ENCODE measurements at places on chromosomes 5 and 9.

DNA sequence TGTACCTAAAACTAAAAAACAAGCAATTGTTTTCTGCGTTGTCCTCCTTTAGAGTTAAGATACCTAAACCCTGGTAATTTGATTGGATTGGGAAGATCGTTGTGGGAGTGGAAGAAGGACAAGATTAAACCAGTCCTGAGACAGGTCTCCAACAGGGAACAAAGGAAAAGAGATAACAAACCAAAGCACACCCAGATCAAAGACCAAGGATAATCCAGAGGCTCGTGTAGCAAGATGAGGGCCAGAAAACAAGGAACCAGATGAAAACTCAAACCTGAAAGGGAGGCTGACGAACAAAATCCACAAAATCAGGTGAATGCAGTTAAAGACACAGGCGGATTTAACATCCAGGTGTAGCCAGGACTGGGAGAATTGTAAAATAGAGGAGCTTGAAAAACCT is 618.1 kb downstream of the SLCO4C1 start:
- DNase-seq = no peak

- no peak for DNase-seq
Observed at GRCh38 chr5:172690258-172691075, 49.4 kb downstream of the NEURL1B start.

DNA sequence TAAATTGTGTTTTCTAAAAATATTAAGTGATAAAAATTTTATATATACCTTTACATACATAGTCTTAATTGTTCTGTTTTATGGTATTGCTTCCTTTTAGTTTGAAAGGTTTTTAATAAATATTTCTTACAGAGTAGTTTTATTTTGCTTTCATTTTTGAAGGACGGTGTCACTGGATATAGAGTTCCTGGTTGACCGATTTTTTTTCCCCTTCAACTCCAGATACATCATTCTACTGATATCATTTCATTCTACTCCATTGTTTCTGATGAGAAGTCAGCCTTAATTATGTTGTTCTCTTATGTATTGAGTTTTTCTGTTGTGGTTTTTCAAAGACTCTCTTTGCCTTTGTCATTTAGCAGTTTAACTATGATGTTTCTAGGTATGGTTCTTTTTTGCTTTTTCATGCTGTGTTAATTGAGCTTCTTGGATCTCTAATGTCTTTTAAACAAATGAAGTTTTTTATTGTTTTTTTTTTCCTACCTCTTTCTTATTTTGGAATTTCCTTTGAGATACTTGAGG is 30.4 kb downstream of the MTREX start:
- no peak for DNase-seq

GRCh38 chr9:132699956-132700355 is 29.7 kb downstream of the GTF3C4 start:
- no peak for DNase-seq

GRCh38 chr9:11149065-11149464 is 536.3 kb upstream of the PTPRD start:
- no peak for DNase-seq

DNA sequence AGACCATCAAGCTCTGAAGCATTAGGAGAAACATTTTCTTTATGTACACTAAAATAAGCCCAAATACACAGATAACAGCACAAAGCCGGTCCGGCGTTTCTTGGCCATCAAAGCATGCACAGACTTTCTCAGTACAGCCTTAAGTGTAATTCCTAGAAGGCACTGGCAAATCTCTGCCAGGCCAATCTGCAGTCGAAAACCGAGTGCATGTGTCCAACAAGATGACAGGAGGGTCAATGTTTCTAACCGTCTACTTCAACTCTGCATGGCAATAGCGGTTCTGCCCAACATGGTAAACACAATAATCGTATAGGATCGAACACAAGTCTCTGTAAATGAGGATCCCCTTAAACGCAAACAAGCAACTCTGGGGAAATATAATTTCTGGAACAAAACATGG is 1.1 kb downstream of the ARL15 start:
- no peak for DNase-seq

- DNase-seq = no peak
Observed at GRCh38 chr9:6109571-6109970, 94.1 kb upstream of the RANBP6 start.

- DNase-seq = no peak
Observed at GRCh38 chr9:116935149-116935897, 248.2 kb downstream of the TRIM32 start.

GRCh38 chr5:141564216-141564692 is 54.5 kb downstream of the DIAPH1 start:
- peak; percentile 79 for DNase-seq

DNA sequence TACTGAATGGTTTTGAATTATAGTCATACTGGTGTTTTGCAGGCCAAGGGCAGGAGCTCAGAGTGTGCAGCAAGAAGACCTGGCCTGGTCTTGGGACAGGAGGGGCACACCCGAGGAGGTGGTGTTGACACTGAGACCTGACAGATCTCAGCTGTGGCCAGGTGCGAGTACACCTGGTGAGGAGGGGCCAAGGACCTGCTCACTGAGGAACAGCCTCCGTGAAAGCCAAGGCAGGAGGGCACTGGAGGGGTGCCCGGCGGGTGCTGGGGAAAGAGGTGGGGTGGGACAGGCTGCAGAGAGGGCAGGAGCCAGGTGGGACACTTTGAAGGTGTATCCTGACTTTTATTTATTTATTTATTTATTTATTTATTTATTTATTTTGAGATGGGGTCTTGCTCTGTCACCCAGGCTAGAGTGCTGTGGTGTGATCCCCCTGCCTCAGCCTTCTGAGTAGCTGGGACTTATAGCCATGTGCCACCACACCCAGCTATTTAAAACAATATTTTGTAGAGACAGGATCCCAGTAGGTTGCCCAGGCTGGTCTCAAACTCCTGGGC is 23.3 kb upstream of the LAMC3 start:
- no peak for DNase-seq

GRCh38 chr9:15299374-15299939 is 7.6 kb downstream of the TTC39B start:
- peak; percentile 73 for DNase-seq

DNA sequence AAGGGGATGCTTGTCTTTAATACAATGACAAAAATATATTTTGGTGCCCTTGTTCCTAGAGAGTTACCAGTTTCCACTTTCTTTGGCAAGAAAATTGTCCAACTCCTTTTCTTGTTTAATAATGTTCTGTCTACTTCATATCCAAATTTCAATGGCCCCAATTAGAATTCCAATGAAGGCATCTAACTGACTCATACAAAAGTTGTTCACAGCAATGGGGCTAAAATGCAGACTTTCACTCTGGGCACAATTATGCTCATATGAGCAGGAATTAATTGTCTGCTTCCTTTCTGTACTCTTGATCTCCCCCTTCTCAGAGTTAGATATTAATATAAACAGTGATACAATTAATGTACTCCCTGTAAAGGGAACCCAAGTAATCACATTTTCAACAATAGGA is 42.1 kb upstream of the ZNF622 start:
- DNase-seq = no peak

- DNase-seq = peak; percentile 45
Observed at GRCh38 chr5:138662599-138662998, 87.4 kb upstream of the HSPA9 start.

DNA sequence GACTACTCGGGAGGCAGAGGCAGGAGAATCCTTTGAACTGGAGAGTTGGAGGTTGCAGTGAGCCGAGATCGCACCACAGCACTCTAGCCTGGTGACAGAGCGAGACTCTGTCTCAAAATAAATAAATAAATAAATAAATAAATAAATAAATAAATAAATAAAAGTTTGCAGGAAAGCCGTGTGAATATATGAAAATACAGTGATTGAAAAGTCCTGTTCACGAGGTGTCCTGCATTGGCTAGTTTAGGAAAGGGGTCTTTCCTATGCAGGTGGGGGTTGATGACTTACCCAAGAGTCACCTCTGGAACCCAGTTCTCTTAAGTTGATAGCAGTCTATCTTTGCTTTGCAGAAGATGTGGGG is 7.3 kb downstream of the TENT4A start:
- DNase-seq = no peak

DNA sequence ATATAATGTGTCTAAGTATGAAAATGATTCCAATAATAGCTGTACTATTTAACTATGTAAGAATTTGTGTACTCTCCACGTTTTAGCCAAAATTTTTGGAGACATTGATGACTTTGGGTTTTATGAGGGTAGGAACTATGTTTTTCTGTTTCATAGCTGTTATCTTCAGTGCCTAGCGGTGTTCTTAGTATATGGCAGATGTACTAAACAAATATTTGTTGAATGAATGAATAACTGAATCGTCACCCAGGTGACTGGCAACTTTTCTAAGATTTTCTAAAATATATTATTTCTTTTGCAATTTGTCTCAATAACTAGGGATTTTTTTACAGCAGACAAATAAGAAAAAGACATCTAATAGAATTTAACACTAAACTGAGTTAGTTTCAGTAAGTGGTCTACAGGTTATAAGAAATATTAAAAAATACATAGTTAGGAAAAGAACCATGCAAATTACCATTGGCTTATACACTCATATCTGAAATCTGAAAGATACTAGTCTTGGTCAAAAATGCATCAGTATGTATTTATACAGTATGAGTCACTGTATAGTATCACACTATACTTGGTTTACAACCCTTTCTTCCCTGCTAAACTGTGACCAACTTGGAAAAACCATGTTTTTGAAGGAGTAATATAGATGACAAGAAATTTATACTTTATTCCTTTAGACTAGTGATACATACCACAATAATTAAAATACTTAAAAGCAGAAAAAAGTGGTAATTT is 10.5 kb upstream of the ERCC6L2 start:
- no peak for DNase-seq

GRCh38 chr9:116207371-116208111 is 54.0 kb downstream of the PAPPA start:
- no peak for DNase-seq

DNA sequence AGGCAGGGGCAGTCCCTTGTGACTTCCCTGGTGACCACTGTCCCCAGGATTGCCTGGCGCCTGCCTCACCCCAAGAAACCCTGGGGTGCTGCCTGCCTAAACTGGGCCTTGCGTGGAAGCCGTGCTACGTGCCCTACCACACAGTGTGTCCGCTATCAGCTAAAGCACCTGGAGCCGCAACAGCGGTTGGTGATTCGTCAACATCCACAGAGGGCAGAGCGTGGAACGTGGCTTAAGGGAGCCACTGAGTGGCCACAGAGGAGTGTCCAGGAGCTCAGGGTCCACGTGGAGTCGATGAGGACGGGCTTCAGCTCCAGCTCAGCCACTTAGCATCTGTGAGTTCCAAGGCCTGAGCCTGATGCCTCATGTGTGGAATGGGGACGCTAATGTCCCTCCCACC is 25.3 kb downstream of the LAMC3 start:
- no peak for DNase-seq

GRCh38 chr9:16247188-16247875 is 623.1 kb downstream of the BNC2 start:
- DNase-seq = no peak

DNA sequence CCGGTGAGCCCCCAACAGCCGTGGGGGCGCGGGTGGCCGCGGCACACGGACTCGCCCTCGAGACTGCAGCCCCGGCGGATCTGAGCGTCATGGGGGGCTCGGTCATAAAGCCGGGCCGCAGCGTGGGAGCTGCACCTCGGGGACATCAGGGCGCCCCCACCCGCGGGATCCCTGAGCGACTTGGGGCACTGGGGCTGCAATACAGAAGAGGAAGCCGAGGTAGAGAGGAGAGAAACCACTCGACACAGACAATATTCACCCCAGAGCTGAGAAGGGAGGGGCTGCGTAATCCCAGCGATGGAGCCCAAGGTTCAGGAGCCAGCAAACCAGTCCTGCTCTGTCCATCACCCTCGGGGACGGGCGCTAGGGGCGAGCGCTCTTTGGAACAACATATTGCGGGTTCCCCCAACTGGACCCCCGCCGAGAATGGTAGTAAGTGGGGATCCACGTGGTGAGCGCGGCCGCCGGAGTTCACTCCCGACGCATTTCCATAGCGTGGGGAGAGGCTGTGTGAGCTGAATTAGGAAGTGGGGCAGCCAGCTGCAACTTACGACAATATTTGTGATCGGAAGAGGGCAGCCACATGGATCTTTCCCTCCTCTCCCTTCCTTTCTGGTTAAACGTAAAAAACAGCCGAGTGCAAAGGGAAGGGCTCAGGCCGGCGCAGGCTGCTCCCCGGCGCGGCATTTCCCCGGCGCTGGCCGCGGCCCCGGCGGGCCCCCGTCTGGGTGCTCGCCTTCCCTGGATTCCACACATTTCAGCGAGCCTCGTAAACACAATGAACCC is 9.9 kb downstream of the PTCH1 start:
- DNase-seq = peak; percentile 27

- no peak for DNase-seq
Observed at GRCh38 chr9:90641884-90642487, 638 bp downstream of the DIRAS2 start.

DNA sequence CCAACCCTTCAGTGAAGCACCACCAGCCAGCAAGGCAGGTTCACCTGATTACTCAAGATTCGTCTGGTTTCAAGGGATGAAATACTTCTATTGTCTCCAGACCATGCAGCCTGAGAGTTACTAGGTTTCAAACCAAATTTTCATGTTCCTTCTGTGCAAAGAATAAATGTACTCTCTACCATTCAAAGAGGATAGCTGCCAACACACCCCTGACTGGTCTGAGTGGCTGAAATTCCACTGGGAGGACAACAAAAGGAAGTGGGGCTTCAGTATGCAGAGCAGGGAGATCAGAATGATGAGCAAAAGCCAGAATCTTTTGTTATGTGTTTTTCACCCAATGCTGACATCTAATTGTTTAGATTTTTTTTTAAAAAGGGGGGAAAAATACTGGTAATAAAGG is 356.3 kb downstream of the BNC2 start:
- no peak for DNase-seq

DNA sequence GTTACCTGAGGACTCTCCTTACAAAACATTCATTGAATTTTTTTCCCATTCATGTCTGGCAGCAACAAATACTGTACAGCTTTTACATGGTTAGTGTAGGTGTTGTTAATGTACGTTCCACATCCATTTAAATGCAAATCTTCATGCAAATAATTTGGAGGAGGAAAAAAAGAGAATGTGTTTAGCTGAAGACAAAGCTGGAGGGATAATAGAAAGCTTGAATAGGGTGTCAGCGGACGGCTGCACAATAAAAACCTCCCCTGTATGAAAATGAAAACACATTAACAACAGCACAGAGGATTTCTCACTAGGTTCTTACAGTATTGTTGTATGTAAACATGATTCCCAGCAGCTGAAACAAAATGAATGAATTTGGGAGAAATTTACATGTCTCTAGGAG is 231.5 kb downstream of the ZNF608 start:
- no peak for DNase-seq

- no peak for DNase-seq
Observed at GRCh38 chr5:37316027-37316426, 54.9 kb downstream of the NUP155 start.

GRCh38 chr5:126603402-126603991 is 2.8 kb downstream of the PHAX start:
- no peak for DNase-seq

DNA sequence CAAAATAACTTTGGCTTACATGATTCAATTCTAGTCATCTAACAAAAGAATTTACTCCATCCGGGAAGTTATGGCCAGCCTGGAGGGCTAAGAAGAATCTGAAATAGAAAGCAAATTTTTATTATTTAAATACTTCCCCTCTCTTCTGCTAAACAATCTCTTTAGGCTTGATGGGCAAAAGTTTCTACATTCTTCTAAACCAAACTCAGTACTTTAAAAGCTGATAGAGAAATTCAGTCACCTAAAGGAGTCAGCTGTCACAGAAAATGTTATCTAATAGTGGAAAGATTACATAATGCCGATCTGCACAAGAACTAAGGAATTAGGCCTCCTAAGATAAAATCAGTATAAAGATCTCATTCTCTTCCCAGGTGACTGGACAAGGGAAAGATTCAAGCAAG is 32.4 kb downstream of the GNAQ start:
- no peak for DNase-seq
